ENCODE measurements at places on chromosomes 4 and X. TPM values are rescaled to one million over a fixed set of nuclear protein-coding genes. Genes with fewer than 3 reads are reported as not detected.

The SYTL5 gene
- 0.17 TPM for total RNA-seq

The NDST3 gene
- 0.17 TPM for total RNA-seq

The RENBP gene
- total RNA-seq = not detected

The ADAM29 gene
- total RNA-seq = not detected

DNA sequence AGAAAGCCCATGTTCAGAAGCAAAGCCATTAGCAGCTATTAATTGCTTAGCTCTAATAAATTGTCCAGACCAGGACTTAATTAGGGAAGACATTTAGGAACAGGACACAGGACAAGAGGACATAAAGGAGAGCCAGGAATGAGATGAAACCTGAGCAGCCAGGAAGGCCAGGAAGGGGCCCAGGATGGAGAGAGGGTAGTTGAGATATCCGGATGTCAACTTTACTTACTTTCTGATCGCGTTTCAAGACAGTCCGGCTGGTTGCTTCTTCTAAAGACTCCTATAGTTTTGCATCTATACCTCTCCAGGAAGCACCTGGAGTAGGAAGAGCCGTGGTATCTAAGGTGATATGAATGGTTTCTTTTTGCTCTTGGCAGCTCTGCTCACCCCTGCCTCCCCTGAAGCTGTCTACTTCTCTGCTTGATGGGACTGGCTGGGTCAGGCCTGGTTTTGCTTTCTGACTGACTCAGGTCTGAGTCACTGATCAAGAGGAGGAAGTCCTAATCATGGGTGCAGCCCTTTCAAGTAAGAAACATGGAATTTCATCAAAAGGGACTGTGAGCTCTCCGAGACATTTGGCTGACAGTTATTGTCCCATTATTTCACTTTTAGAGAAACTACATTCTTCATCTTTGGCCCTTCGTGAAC is 733.3 kb downstream of the RPA4 start:
- no peak overlapping the region for H3K27ac ChIP-seq
- H3K27me3 ChIP-seq = no peaks in the 10 kb centered on the region
- H3K4me1 ChIP-seq = peaks cover 11% of the 10 kb centered on the region
- DNase-seq = peak; percentile 82
- peak overlapping the region; percentile 19 for H3K4me3 ChIP-seq
- H3K36me3 ChIP-seq = no peaks in the 10 kb centered on the region

DNA sequence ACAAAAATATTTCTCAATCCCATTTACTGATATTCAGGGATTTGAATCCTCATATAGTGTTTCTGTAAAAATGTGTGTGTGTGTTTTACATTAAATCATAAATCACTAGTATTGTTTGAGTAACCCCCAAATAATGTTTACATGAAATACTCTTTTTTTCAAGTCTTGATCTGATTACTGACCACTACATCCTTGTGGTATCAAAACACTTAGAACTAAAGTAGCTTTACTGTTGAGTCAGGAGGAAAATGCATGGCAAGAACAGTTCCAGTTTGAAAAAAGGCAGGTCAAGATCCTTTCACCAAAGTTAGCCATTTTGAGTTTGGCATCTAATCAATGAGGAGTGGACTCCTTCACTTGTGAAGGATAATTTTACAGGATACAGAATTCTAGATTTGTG is 3.6 kb upstream of the WDR19 start:
- H3K36me3 ChIP-seq = no peaks in the 10 kb centered on the region
- DNase-seq = no peak

GRCh38 chrX:46310815-46311497 is 234.3 kb downstream of the ZNF674 start:
- H3K27ac ChIP-seq = no peak overlapping the region
- H3K4me3 ChIP-seq = no peak overlapping the region
- H3K27me3 ChIP-seq = no peaks in the 10 kb centered on the region
- no peaks in the 10 kb centered on the region for H3K4me1 ChIP-seq
- no peaks in the 10 kb centered on the region for H3K36me3 ChIP-seq

GRCh38 chrX:32408389-32408788 is 803.0 kb downstream of the DMD start:
- H3K4me1 ChIP-seq = no peaks in the 10 kb centered on the region
- peak; percentile 1 for DNase-seq
- no peaks in the 10 kb centered on the region for H3K36me3 ChIP-seq
- H3K27me3 ChIP-seq = no peaks in the 10 kb centered on the region
- no peak overlapping the region for H3K27ac ChIP-seq

DNA sequence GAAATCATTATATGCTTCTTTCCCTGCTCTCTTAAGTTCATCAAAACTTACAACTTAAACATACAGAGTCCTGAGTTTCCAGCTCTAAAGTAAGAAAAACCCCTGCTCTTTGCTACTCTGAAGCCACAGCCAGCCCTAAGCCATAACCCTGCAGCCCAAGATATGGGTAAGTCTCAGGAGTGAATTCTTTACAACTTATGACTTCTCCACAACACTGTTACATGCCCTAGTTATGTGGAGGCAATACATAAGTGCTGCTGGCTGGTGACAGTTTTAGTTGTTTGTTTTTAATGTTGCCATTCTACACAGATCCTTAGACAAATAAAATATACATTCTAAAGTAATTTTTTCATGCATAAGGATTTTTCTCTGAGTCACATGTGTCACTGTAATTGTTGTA is 100.2 kb downstream of the FBXO8 start:
- no peak for DNase-seq
- H3K36me3 ChIP-seq = no peaks in the 10 kb centered on the region
- H3K27ac ChIP-seq = no peak overlapping the region
- no peak overlapping the region for H3K4me3 ChIP-seq

DNA sequence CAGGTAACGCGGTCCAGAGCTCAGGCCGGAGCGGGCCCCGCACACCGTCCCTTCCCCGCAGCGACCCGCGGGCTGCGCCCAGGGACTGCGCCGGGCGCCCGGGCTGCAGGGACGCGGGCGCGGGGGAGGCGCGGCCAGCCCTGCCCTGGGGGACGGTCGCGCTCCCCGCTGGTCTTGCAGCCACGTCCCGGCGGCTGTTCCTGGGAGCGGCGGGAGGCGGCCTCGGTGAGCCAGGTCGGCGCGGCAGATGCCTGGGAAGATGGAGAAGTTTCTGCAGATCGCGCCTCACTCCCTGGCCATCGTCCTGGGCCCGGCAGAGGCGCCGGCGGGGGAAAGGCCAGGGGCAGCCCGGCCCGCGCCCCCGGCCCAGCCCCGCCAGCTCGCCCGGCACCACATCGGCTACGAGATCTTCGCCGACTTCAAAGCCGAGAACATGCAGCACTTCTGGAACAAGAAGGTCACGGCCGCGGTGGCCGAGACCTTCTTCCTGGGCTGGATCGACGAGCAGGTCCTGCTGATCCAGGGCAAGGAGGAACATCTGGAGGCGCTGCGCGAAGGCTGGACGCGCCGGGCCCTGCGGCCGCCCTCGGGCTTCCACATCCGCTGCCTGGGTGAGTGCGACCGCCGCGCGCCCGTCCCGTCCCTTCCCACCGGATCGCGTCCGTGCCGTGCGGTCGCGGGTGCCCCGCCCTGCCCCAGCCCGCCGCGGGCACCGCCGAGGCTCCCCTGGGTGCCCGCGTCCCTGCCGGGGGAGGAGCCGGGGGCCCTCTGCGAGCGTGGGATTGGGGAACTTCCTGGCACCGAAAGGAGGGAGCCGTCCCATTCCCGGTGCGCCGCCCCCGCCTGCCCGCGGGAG is 107.4 kb upstream of the STOX2 start:
- H3K4me3 ChIP-seq = no peak overlapping the region
- no peaks in the 10 kb centered on the region for H3K36me3 ChIP-seq
- H3K27me3 ChIP-seq = no peaks in the 10 kb centered on the region
- H3K4me1 ChIP-seq = no peaks in the 10 kb centered on the region

GRCh38 chr4:22097596-22097995 is 149.0 kb upstream of the KCNIP4 start:
- no peak for DNase-seq
- no peak overlapping the region for H3K4me3 ChIP-seq
- H3K4me1 ChIP-seq = no peaks in the 10 kb centered on the region
- H3K27ac ChIP-seq = no peak overlapping the region
- no peaks in the 10 kb centered on the region for H3K36me3 ChIP-seq
- no peaks in the 10 kb centered on the region for H3K27me3 ChIP-seq

- DNase-seq = no peak
- no peaks in the 10 kb centered on the region for H3K36me3 ChIP-seq
- H3K4me1 ChIP-seq = 0 out of 2 replicates have a peak, but pooled peaks cover 8% of the 10 kb centered on the region
- H3K27me3 ChIP-seq = no peaks in the 10 kb centered on the region
These were observed 43.4 kb downstream of the PTTG2 start for GRCh38 chr4:38003628-38004027.

DNA sequence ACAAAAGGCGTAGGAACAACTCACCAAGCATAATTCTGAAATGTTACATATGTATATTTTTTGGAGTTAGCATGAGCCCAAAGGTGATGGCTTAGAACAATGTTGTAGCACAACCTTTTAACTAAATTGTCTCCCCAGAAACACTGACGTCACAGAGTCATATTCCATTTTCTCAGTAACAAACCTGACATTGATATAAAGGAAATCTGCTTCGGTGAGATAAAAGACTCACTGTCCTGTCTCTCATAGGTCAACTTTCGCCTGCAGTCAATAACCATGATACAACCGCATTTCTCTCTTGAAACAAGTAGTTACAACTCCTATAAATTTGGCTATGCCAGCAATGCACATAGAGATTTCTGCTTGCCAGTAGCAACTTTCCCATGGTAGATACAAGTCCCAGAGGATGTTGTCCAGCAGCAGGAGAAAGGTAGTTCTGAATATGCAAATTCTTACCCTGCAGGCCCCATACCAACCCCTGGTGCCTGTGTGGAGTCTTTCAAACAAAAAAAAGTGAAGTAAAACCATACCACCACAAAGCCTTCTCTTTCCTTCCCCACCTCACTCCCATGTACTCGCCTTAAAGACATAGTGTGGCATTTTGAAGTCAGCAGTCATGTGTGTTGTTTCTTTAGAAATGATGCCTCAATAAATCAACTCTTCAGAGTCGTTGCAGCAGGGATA is 47.9 kb downstream of the MTM1 start:
- no peak for DNase-seq
- H3K27me3 ChIP-seq = no peaks in the 10 kb centered on the region
- no peaks in the 10 kb centered on the region for H3K4me1 ChIP-seq
- H3K36me3 ChIP-seq = no peaks in the 10 kb centered on the region
- H3K27ac ChIP-seq = no peak overlapping the region
- no peak overlapping the region for H3K4me3 ChIP-seq

GRCh38 chr4:94561249-94562024 is 109.7 kb downstream of the PDLIM5 start:
- H3K36me3 ChIP-seq = no peaks in the 10 kb centered on the region
- no peak overlapping the region for H3K27ac ChIP-seq
- H3K27me3 ChIP-seq = no peaks in the 10 kb centered on the region
- peaks cover 38% of the 10 kb centered on the region for H3K4me1 ChIP-seq
- no peak overlapping the region for H3K4me3 ChIP-seq

DNA sequence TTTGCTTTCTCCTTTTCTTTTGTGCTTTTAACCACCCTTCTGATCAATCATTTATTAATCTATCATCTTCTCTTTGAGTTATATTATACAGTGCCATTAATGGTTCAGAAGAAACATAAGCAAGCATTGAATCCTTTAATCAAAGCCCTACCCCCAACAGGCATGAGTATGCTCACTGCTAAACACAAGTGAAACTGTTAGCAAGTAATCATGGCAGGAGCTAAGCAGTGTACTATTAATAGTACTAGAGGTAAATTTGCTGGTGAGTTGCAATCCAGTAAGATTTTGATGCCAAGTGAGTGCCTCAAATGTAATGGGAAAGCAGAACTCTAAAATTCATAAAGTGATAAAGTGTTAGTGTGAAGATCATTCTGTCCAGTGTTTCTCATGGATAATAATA is 57.2 kb downstream of the FNIP2 start:
- H3K36me3 ChIP-seq = no peaks in the 10 kb centered on the region
- peak overlapping the region; percentile 91 for H3K27ac ChIP-seq
- no peaks in the 10 kb centered on the region for H3K27me3 ChIP-seq
- no peak for DNase-seq
- H3K4me3 ChIP-seq = no peak overlapping the region

- peaks cover 10% of the 10 kb centered on the region for H3K4me1 ChIP-seq
- no peaks in the 10 kb centered on the region for H3K36me3 ChIP-seq
- no peak within 1 kb of the TSS for H3K27ac ChIP-seq
- DNase-seq = peak; percentile 36
These were observed at the start of gene PCDH7 for GRCh38 chr4:30720021-30720660. TSS of gene PCDH7 (plus strand) at chr4:30720369. CDS start at chr4:30721423, 1,054 bp downstream.

GRCh38 chrX:20029728-20030127 is 38.9 kb upstream of the BCLAF3 start:
- H3K27ac ChIP-seq = peak overlapping the region; percentile 64
- H3K4me1 ChIP-seq = peaks cover 31% of the 10 kb centered on the region
- H3K36me3 ChIP-seq = no peaks in the 10 kb centered on the region
- no peaks in the 10 kb centered on the region for H3K27me3 ChIP-seq
- peak; percentile 88 for DNase-seq

- H3K27ac ChIP-seq = peak overlapping the region; percentile 51
- H3K4me1 ChIP-seq = peaks cover 19% of the 10 kb centered on the region
- H3K4me3 ChIP-seq = peak overlapping the region; percentile 88
- H3K27me3 ChIP-seq = no peaks in the 10 kb centered on the region
- no peak for DNase-seq
These were observed 750 bp downstream of the TMEM129 start for GRCh38 chr4:1720163-1720983.
